ENCODE measurements at places on chromosomes 3 and 15.

DNA sequence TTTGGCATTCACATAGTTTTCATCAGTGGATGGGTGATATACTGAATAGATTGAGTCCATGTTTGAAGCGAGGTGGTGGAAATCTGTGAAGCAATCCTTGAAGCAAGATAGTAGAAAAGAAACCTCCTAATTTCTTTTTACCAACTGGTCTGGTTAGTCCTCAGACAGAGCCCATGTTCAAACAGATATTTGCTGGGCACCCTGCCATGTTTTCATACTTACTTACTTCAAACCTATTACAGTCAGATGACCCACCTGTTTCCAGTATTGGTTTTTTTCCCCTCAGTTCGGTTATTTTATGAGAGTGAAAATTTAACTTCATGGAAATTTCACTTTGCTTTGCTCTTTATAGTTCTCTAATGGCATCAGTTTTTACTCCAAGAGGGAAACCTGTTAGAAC is 23.7 kb downstream of the EXOSC7 start:
- no peak for DNase-seq

DNA sequence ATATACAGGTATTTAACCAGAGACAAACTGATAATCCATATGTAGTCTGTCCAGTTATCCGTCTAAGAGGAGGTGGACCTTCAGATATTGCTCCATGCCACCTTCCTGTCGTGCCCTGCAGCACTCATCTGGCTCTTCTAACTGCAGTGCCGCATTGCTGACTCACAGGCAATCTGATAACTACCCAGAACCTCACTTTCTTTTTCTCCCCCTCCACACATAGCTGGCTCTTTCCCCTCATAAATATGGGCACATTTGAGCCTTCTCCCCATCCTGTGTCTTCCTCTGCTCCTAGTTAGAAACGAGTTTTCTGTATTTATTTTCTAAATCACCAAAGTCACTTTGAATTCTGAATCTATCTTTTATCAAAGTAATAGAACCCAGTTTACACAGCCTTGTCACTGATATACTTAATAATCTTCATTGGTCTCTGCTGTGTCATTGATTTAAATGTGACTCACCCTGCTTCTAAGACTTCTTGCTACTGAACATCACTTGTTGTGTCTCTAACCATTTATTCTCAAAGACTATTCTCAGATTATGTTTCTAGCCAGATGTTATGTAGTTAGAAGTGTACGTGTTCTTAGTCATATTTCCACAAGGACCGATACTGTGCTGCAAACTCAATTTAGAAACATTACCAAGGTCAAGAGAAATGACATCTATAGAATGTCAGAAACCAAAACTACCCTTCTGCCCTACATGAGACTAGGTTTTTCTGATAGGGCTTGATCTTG is 17.4 kb upstream of the KCNMB2 start:
- peak; percentile 94 for DNase-seq

DNA sequence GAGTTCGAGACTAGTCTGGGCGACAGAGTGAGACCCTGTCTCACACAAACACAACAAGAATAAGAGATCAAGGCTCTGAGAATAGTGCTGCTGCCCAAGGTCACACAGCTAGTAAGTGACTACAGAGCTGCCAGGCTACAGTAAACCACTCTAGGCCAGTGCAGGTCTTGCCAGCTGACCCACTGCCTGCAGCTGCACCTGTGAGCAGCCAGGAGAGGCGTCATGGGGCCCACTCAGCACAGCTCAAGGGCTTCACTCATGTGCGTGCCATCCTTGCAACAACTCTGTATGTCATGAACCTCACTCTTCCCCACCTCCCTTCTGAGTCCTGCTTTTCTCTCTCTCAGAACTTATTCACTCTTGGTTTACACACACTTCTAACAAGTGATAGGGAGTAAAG is 176.7 kb downstream of the SMAD6 start:
- no peak for DNase-seq

DNA sequence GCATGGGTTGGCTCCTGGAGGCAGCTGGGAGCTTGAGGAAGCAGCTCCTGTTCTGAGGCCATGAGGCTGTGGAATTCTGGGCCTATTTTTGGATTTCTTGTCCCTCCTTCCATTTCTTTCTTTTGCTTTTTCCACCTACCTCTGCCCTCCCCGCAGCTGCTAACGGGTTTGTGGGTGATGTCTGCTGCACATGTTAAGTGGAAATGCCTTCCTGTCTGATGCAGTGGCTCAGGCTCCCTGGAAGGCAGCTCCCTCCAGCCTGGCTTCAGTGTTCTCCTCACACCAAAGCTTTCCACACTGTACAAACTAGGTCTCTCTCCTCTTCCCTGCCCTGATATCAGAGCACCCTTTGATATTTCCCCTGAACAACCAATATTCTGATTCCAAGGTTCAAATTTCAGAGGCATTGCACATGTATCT is 33.8 kb upstream of the ESYT3 start:
- no peak for DNase-seq

GRCh38 chr15:77819851-77820728 is 187.4 kb upstream of the LINGO1 start:
- DNase-seq, result no peak

- no peak for DNase-seq
Measured at GRCh38 chr3:19190126-19190525, 41.8 kb downstream of the KCNH8 start.

DNA sequence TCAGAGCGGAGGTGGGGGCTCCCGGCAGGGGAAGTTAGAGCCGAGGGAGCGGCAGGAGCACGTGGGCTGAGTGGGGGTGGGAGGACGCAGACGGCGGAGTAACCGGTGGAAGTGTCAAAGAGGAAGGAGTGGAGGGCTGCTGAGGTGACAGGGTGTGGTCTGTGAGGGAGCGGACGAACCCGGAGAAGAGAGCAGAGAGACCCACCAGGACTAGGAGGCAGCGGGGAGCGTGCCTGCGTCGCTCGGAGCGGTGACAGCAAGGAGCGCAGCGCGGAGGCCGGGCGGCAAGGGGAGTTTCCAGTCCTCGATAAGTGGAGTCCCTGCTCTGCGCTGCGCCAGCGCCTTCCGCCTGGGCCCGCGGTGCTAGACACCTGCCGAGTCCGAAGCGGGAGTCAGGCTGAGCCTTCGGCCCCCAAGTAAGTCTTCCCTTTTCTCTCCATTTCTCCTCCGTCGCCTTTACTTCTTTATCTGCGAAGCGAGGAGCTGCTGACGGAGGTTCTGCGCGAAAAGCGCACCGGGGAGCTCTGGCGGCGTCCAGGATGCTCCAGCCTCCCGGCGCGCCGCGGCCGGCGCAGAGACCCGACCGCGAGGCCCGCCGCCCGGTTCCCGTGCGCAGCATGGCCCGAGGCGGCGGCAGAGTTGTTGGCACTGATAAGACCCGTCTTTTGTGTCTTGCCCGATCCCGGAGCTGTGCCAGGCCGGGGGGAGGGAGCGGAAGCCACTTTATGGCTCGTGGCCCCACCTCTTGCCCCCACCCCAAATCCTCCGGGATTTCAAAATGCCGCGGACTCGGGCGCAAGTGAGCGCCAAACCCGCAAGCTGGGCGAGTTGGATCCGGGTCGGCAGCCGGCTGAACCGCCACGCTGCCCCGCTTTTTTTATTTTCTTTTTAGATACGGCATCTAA is 533.0 kb upstream of the SEMA6D start:
- DNase-seq, result no peak

DNA sequence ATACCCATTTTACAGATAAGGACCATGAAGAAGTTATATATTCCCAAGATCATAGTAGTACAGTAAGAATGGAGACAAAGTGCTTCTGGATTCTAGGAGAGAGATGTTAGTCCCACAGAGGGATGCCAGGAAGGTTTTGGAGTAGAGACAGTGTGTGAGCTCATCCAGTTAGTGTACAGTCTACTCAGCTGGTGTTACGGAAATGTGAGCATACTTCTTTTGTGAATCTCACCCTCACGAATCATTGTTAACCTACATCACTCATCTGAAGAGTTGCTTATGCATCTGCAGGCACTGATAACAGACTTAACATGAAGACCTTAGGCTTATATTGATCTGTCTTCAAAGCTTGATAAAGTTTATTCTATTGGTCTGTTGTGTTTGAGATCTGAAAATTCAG is 106.6 kb upstream of the PTPRG start:
- DNase-seq, result no peak

DNA sequence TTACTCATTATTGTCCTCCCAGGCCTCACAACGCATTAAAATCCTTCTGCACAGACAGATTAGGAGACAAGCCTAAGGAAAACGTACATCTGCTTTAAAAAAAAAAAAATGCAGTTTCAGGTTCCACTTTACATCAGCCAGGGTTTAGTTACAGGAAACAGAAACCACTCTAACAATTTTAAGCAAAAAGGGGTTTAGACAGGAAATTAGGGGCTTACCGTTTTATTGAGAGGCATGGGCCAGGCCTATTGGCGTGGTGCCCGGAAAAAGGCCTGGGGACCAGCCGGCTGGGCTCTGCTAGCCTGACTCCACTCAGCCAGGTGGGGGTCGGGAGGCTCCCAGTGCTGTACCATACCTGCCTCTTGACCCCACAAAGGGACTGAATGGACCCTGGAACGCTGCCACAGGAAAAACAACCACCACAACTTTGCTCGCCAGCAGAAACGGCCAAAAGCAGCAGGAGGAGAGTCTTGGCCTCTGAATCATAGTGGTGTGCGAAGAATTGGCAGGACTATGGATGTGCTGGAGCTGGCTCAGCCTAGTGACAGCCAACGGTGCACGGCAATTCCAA is 124.3 kb downstream of the CHSY1 start:
- DNase-seq, result peak; percentile 87

- no peak for DNase-seq
Measured at GRCh38 chr15:100690795-100691158, 88.4 kb downstream of the ASB7 start.

GRCh38 chr3:53998980-53999379 is 107.3 kb upstream of the SELENOK start:
- DNase-seq, result no peak

GRCh38 chr3:118587847-118588246 is 446.8 kb downstream of the IGSF11 start:
- DNase-seq, result peak; percentile 26

DNA sequence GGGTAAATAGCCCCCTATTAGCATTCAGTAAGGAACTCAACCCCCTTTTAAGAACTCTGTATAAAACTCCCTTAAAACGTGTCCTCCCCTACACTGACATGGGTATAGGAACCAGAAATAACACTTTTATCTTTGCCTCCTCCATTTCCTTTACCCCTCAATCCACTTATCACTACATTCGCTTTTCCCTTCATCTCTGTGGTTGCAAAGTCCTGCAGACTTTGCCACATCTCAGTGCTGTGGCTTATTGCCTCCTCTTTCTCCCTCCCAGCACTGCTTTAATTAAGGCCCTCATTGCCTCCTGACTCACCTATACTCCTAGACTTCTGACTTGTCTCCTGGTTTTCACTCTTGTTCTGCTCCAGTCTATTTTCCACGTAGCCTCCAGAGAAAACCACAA is 94.3 kb upstream of the GADL1 start:
- DNase-seq, result no peak

DNA sequence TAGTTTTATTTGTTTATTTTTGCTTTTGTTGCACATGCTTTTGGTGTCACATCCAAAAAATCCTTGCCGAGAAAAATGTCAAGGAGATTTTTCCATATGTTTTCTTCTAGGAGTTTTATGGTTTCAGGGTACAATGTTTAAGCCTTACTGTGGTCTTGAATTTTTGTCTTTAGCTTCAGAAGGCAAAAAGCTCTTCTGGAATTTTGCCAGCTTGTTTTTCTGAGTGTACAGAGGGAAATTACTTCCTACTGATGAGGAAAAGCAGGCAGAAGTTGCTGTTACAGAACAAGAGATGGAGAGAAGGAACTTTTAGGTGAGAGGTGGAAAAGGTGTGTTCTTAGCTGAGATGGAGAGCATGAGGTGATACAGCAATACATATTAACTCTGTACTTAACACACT is 59.6 kb downstream of the UBE2E2 start:
- DNase-seq, result no peak

DNA sequence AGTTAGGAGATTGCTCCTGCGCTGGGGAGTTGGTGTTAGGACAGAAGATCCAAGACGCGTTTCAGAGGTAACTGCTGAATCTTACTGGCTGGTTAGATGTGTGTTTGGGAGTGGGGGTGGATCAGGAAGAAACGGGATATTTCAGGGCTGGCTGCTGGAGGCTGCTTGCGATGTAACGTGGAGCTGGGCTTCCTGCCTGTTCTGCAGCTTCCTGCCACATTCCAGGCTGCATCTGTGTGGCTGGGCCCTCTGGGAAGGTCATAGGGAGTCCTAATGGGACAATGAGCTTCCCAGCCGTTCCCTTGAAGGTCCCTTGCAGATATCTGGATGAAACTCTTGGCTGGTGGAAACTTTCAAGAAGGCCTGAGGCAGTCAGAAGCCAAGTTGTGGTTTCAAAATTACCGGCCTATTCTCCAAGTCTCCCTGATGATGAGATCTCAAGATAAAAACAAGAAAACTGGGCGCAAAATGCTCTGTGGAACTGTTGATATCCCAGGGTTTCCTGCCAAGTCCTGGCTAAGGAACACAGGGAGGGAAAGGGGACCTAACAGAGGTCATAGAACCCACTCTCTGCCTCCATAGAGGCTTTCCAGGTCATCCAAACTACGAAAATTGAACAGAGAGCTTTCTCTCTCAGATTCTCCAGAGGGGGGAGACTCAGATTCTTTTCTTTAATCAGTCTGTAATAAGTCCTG is 67.0 kb downstream of the NOX5 start:
- no peak for DNase-seq

DNA sequence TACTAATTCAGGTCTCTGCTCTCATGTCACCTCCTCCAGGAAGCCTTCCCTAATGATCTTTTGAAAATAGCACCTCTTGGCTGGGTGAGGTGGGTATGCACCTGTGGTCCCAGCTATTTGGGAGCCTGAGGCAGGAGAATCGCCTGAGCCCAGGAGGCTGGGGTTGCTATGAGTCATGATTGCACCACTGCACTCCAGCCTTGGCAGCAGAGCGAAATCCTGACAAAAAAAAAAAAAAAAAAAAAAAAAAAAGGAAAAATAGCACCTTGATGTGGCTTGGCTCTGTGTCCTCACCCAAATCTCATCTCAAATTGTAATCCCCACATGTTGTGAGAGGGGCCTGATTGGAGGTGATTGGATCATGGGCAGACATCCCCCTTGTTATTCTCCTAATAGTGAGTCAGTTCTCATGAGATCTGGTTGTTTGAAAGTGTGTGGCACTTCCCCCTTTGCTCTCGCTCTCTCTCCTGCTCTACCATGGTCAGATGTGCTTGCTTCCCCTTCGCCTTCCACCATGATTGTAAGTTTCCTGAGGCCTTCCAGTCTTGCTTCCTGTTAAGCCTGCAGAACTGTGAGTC is 11.2 kb upstream of the RNU6-1 start:
- peak; percentile 55 for DNase-seq

Data from GM12865 (cell line).